Stimulated activated CD4-positive, alpha-beta T cell treated with anti-CD3 and anti-CD28 coated beads, Interleukin-15, amount 100 ng/mL, for 24 hours (primary cell): ENCODE measurements at places on chromosomes 11 and 22.

- DNase-seq = no peak
Measured at GRCh38 chr22:31139866-31140716, at the start of gene PLA2G3. PLA2G3 (minus strand) TSS chr22:31140508; CDS start chr22:31140354, 154 bp downstream.

DNA sequence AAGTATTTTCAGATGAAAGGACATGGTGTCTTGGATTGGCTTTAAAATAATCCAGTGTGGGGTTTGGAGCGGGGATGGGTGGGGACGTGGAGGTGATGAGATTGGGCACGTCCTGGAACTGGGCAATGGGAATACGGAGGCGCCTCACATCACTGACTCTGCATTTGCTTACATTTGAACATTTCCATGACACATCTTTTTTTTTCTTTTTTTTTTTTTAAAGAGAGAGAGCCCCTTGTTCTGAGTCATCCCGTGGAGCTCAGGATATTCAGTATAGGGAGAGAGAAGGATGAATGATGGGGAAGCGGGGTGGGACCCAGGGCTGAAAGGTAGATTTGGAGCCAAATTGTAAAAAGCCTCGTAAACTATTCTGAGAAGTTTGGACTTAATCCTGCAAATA lies 142.7 kb downstream of the FBXO7 start:
- no peak for DNase-seq

GRCh38 chr11:131745405-131745804 lies 375.0 kb downstream of the NTM start:
- no peak for DNase-seq

DNA sequence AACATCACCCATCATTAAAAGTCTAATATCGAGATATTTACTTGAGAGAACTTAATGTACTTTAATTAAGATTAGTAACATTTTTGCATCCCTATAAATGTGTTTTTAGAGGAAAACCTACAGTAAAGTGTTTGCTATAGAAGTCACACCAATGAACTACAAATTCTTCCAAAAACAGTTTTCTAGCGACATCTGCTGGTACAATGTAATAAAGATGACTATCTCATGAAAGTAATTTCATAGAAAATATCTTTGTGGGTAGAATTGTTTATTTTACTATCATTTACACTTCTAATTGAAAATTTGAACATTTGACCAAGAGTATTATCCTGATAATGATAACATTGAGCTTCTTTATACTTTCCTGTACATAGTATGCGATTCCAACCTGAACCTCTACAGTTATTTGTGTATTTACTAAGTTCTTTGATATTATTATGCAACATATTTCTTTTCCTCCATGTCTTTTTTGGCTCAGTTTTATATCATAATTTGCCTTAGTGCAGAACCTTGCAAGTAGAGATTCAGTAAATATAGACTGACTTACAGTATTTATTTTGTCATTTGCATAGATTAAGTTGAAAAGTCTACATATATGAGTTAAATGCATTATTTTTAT lies 252.7 kb downstream of the TMEM135 start:
- no peak for DNase-seq

DNA sequence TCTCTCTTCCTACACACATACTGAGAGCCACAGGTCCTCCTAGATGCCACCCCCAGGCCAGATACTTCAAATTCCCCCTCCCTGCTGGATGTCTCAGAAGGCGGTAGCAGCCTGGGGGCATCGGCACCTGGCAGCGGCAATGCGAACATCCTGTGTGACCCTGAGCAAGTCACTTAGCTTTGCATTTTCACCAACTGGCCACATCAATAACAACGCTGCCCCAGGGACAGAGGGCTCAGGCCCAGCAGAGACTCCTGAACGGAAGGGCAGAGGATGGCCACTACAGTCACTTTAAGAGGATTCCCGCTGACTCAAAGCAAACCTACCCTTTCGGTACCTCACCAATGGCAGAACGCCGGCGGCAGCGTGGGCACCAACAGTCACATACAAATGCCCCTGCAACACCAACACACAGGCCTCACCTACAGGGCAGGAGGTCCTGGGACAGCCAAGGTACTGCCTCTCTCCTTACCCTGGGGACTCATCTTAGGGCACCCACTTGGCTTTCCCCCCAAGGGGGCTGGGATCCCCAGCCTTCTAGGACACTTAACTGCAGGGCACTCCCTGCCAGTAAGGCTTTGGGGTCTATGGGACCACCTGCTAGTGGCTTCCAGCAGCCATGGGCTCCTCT lies 1.6 kb downstream of the LMO1 start:
- DNase-seq = no peak

GRCh38 chr22:42919199-42919598 lies 62.1 kb upstream of the ARFGAP3 start:
- DNase-seq = peak; percentile 18

DNA sequence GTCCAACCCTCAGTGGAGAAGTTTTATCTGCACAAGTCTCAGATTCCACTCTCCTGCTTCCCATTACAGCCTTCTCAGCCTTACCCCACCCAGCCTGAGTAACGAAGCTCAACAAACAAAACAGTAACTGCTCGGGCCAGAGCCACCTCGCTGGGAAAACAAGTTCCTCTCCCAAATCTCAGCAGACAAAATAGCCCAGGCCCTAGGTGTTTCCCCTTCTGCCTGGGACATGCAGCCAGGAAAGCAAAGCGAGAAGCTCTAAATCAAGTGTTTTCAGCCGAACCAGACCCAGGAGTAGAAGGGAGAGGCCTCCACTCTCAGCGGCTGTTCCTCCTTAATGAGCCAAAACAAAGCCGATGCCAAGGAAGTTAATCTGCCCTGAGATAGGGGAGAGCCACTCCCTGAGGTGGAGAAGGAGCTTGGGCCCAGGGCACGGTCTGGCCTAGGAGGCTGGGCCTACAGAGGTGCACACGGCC lies 44.0 kb downstream of the LIF start:
- DNase-seq = no peak

GRCh38 chr11:61513143-61513765 lies 4.7 kb downstream of the LRRC10B start:
- DNase-seq = no peak

- DNase-seq = no peak
Measured at GRCh38 chr11:69922596-69923111, 103.4 kb upstream of the FGF3 start.

GRCh38 chr11:76155500-76156227 lies 50.6 kb downstream of the WNT11 start:
- DNase-seq = no peak

GRCh38 chr11:1348796-1349326 lies 39.4 kb upstream of the TOLLIP start:
- DNase-seq = no peak

DNA sequence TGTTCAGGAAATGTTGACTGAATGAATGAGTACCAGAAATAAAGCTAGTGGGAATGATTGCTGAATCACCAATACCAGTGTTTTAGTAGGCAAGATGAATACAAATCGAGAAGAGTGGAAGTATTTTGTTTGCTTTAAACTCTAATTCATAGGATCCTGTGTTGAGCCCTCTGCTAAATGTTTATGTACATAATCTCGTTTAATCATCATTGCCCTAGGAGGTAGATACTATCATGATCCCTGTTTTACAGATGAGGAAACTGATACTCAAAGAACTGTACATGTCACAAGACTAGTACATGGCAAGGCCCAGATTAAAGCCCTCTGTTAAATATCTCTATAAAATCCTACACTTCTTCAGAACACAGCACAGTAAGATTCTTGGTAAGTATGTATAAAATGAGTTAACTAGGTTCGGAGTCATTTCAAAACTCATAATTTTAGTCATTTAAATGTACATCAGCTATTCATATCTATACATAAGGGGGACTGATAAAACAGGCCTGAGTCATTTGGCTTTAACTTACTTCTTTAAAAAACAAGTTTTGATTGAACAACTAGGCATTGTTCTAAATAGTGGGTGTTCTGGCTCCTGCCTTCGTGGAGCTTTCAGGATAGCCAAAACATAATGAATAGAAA lies 97.1 kb downstream of the EXT2 start:
- DNase-seq = no peak

GRCh38 chr11:74989260-74989638 lies 516 bp downstream of the NEU3 start:
- peak; percentile 11 for DNase-seq

DNA sequence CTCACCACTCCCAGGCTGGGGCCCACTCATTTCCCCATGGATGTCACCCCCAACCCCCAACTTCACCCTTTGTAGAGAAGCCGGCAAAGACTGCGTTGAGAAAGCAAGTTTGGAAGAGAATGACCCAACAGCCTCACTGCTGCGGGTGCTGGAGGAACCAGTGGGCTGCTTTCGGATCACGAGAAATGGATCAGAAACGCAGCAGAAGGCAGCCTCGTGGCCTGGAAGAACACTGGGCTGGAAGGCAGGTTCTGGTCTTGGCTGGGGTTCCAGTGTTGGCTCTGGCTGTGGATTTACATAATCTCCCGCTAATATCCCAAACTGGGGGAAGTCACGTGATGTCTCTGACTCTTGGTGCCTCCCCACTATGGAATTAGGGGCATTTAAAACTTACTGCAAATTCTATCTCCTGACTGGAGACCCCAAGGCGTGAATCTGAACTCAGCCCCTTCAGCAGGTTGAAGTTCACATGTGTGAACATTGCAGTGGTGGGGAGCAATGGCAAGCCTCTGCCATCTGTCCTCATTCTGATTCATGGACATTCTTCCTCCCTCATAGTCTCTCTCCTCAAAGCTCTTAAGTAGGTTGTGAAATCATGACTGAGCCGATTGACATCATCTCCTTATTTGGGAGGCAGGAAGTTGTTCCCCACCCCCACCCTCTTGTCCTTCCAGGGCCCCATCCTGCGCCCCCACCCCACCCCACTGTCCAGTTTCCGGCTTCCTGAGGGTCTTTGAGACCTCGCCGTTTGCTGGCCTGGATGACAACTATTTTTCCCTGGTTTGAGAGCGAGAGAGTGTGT lies 37.0 kb upstream of the TIMP3 start:
- DNase-seq = no peak

DNA sequence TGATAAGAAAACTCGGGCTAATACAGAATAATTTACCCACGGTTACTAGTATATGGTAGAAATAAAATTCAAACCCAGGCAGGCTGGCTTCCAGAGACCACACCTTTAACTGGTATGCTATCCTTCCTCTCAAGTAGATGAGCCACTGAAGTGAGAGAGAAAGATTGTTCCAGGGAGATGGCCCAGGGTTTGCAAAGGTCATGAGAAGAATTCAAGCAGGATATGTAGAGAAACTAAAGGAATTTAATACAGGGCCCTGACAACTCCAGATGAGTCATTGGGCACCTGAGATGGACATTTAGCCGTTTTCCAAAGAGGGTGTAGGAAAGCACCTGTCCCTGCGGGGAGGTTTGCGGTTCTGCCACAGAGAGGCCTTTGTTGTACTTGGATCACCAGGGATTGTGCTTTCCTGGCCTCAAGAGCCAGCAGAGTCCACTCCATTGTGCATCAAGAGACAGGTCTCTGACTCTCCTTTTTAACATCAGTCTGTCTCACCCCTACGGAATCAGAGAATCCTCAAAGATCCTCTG lies 152.7 kb upstream of the BLID start:
- no peak for DNase-seq

DNA sequence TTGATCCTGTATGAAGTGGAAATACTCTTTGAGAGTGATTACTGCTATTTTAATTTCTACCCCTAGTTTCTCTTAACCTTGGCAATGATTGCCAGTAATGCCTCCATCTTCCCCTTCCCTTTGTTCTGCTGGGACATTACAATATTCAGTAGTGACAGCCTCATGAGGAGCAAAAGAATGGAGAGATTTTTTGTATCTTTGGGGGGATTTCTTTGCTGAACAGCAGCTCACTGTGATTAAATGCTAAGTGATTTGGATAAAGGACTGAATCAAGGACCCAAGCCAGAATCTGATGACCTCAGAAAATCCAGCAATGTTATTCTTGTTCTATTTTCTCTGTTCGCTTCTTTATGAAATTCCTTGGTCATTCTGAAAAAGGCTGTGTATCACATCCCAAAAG lies 7.0 kb upstream of the SLC1A2 start:
- no peak for DNase-seq

DNA sequence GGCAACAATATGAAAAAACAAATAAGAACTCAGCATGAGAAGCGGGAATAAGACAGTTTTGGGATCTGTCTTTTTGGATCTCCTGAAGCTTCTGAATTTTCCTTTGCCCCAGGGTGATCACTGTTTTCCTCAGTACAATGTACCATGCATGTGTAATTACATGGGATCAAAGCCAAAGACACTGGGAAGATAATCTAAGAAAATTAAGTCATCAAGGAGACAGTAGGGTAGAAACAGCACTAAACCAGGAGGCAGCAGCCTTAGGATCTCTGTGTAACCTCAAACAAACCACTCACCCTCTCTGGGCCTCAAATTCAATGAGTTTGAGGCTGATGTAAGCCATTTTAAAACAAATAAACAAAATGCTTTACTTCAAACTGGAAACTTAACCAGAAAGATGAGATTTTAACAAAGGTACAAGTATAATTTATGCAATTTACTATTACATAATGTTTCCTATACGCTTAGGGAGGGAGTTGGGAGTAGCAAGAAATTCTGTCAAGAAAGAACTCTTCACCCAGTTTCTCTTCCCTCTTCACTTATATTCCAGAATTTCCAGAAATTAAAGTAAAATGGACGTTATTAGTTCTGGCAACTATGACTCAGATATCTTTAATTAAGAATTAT lies 77.0 kb downstream of the RAB30 start:
- DNase-seq = no peak

GRCh38 chr11:125457814-125458343 lies 38.2 kb downstream of the FEZ1 start:
- no peak for DNase-seq

DNA sequence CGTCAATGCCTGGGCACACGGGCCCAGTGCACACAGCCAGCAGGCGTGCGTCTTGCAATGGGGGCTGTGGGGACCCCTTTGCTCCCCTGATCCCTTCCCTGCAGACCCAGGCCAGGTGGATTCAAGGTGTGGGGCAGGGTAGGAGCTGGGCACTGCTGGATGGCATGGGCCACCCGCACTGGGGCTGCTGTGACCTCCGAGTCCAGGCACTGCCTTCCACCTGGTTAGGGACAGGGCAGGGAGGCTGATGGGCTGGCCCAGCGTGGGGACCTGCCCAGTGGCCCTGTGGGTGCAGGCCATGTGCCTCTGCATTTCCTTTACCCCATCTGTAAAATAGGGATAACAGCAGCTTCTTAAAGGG lies 22.9 kb downstream of the KCNQ1 start:
- no peak for DNase-seq

GRCh38 chr11:27716835-27717234 lies 16.6 kb upstream of the BDNF start:
- no peak for DNase-seq

- DNase-seq = no peak
Measured at GRCh38 chr22:46273432-46274148, 5.8 kb downstream of the TTC38 start.

- DNase-seq = no peak
Measured at GRCh38 chr11:2655834-2656622, 43.8 kb downstream of the KCNQ1OT1 start.

- no peak for DNase-seq
Measured at GRCh38 chr11:65396769-65397745, 10.6 kb downstream of the FRMD8 start.
